Fibroblast of skin of scalp (primary cell): ENCODE measurements at places on chromosomes 1 and 21.

DNA sequence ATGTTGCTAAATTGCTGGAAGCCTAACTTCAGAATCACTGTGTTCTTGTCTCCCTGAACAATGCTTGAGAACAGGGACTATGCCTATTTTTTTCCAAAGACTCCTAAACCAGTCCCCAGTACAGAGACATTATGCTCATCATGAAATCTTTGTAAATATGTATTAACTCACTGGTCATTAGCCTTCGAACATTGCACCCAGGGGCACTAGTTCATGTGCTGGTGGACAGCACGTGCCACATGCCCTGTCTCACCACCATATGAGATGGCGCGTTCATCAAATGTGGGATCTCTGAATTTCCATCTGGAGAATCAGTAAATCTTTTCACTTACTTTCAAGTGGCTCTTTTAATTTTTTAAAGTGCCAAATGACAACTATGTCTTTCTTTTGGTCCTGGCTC, 11.0 kb upstream of the ATP1A1 start:
- no peak for DNase-seq

- DNase-seq = no peak
Measured at GRCh38 chr1:76065270-76065669, 9.3 kb upstream of the ST6GALNAC3 start.

DNA sequence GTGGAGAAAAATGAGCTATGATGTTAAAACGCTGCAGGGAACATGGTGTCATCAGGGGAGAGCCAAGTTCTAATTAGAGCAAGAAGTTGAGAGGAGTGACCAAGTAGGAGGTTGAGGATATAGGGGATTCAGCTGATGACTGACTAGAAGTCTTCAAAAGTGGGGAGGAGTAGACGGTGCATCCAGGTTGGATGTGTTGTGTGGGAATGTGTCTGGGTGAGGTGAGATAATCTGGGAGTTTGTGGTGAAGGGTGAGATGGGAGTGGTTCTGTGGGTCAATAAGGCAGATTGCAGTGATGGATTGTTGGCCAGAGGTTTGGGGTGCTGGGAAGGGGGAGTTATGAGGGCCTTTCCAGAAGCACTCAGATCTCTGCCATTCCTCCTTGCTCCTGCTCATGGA, 72.0 kb upstream of the IRF2BP2 start:
- DNase-seq = no peak

DNA sequence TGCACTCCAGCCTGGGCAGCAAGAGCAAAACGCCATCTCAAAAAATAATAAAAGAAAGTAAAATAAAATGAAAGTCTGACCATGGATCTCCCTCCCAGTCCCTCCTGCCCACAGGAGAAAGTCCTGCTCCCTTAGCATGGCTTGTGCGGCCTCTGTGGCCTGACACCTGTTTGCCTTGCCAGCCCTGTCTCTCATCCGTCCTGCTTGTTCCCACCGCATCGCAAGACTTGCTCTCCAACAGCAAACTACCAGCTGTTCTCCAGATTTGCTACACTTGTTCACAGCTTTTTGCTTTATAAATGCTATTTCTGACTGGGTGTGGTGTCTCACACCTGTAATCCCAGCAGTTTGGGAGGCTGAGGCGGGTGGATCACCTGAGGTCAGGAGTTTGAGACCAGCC, 2.7 kb downstream of the ETV3L start:
- DNase-seq = no peak

GRCh38 chr1:180507795-180508724, 5.7 kb upstream of the ACBD6 start:
- DNase-seq = peak; percentile 47

GRCh38 chr21:36735201-36735515, 36.2 kb downstream of the SIM2 start:
- DNase-seq = no peak

DNA sequence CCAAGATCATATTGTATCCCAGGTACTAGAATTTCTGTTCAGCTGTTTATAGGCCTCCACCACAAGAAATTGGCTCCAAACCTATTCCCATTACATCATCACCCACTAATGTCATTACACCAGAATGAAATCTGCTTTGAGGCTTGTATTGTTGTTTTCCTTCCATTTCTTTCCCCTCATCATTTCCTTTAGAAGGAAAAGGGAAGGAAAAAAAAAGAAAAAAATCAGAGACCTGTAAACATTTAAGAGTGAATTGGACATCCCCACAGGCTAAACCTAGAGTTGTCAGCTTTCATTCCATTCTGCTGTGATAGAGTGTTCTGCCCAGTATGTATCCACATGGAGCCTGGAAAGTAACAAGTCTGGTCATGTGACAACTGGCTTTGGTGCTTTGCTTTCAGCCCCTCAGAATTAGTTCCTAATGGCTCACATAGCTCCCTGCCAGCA, 44.6 kb downstream of the NFYC start:
- DNase-seq = peak; percentile 62

GRCh38 chr1:174217248-174217647, 57.9 kb downstream of the RABGAP1L start:
- no peak for DNase-seq

DNA sequence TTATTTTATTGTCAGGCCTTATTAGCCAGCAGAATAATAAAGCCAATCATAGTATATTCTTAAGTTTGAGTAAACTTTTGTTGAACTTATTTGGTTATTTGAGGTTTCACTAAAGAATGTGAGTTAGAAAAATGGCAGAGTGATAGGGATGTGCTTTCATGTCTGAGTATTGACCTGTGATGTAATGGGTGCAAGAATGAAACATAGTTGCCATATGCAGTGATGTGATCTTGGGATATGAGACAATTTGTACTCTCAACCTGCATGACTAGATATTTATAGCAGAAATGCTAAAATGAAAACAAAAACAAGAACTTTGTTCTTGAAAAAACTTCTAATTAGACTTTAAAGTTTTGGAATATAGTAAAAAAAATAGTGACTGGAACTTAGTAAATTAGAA, 97.9 kb downstream of the DISP1 start:
- no peak for DNase-seq

GRCh38 chr1:119635811-119636390, 12.2 kb downstream of the ZNF697 start:
- DNase-seq = no peak

DNA sequence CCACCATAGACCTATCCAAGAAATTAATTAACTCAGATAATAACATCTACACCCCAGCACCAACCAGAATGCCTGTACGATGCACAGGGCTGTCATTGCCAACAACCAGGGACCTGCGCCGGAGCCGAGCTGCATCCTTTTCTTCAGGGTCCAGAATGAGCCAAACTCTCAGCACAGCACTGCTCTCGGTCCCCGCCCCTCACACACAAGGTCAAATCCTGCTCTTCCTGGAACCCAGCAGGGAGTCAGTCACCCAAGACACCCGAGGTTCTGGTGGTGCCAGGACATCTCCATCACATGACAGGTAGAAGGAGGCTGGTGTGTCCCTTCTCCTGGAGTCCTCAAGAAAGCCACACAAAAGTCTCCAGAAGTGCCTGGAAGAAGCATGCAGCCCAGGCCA, 31.9 kb downstream of the NPHP4 start:
- no peak for DNase-seq

DNA sequence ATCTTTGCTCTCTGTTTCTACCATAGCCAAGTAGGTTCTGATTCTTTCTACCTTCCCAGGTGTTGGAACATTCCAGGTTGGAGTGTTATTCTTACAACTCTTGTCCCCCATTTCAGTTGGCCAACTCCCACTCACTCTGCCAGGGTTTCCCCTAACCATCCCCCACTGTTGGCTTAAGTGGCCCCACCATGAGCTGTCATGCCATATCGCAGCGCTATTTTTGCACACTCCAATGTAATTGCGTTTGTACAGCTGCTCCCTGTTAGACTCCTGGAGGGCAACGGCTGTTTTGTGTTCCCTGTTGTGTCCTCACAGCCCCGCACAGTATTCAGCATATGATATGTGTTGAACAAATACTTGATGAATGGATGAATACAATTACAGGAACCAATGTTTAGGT, 117.7 kb upstream of the ETS2 start:
- no peak for DNase-seq

DNA sequence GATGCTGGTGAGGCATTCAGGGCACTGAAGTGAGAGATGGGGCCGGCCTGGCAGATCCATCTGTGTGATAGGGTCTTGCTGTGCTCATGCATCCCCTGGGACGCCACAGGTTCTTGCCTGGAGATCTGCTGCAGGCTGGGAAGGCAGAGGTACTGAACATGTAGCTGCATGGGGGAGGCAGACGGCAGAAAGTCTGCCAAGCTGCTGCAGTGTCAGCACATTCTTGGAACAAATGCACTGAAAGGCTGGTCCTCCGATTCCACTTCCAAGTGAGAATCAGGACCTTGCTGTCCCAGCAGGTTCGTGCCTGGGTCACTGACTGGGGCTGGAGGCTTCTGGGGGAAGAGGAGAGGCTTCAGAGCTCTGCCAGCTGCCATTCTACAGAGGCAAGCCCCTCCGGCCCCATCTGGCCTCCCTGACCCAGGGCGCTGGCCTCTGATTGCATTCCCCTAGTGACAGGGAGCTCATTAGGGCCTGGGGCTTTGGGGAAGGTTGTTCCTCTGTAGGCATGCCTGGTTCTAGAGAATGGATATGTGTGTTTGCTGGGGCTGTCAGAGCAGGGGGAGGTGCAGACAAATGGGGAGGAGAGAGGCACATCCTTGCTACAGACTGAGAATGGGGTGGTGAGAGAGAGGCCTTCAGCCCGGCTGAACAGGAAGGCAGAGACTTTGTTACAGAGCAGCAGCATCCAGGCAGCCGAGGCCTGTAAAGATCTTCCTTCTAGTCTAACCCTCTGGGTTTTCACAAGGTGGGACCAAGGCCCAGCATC, 174.0 kb downstream of the TRABD2B start:
- no peak for DNase-seq

GRCh38 chr1:84301004-84301784, at the start of gene SAMD13:
TSS of gene SAMD13 (plus strand) at chr1:84301708. CDS start at chr1:84303235, 1,527 bp downstream.
- peak; percentile 57 for DNase-seq

- no peak for DNase-seq
Measured at GRCh38 chr1:64745986-64746940, 1.4 kb downstream of the RAVER2 start.

GRCh38 chr1:34929497-34929852, at the start of gene DLGAP3:
TSS of gene DLGAP3 (minus strand) at chr1:34929650. CDS start at chr1:34905383, 24,267 bp downstream.
- DNase-seq = peak; percentile 8

GRCh38 chr1:51253691-51254090, 17.6 kb downstream of the RNF11 start:
- DNase-seq = peak; percentile 39

DNA sequence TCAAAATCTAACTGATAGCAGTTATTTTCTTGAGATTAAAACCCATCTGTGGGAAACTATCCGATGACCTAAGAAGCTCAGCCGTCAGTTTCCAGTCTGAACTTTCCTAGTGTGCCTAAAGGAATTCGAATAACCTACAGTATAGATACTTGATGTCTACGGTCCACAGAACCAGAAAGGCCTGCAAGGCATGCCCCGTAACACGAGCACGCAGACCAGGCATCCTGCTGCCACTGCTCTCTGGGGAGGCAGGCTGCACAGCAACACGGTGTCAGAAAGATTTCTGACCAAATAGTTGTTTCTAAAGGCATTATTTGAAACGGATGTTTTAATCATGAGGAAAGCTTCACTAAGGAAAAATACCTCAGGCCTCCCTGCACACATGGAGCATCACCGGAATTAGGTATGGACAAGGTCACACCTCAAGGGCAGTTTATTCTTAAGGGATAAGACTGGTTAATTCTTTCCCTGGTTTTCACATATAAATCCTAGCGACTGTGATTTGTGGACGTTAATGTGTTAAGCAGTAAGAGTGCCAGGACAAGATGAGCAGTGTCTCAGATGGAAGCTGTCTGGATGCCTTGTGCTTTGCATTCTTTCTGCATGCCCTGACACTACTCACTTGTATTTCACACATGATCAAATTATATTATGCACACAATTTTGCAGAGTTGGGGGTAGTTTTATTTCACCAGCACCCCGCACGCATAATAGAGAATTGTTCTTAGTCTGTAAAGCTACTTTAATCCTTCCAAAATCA, 49.0 kb upstream of the NADK start:
- DNase-seq = peak; percentile 33

- no peak for DNase-seq
Measured at GRCh38 chr1:202249846-202250245, 56.2 kb downstream of the LGR6 start.

- peak; percentile 42 for DNase-seq
Measured at GRCh38 chr1:44030605-44031251, 534 bp downstream of the SLC6A9 start.

- no peak for DNase-seq
Measured at GRCh38 chr21:29669416-29669815, 270.4 kb downstream of the GRIK1 start.

DNA sequence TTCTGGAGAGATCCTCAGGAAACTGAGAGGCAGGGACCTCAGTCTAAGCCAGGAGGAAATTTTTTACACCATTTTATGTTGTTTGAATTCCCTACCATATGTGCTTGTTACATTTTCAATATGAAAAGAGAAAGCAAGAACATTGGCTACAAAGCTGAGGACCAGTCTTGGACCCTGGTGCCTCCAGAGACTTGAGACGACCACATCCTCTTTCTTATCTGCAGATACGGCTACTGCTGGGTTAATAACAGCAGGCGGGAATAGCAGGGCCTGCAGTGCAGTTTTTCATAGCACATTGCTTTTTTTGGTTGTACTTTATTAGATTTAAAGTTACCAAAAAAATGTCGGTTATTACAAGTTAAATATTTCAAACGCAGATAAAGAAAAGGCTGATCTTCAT, 3.9 kb downstream of the KDM4A start:
- no peak for DNase-seq

DNA sequence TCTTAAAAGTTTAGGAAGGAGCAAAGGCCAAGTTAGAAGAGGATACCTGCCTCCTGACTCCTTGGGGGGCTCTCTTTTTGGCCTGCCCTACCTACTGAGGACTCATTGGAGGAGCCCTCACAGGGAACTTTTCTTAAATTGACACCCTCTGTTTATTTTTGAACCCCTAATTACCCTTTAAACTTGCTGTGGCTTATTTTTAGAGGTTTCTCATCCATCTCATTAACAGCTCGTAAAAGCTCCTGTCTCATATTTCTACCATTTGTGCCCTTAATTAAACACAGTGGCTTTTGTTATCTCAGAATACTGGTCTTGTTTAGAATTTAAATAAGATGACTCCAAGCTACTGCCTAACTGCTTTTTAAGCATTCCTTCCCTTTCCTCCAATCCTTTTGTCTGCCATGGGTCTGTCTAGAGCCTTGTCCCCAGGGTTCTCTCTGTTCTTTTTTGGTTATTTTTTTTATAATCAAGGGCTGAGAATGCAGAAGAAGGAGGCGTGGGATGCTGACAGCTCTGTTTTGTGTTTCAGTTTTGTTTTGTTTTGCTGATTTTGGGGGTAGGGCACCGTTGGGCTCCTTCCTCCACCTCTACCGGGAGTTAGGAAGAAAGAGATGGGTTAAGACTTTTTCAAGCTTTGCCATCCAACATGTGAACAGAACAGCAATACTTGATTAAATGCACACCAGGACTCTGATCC, 78.0 kb downstream of the SYT6 start:
- DNase-seq = no peak

GRCh38 chr21:41031701-41032220, 136.2 kb upstream of the BACE2 start:
- no peak for DNase-seq

GRCh38 chr1:30579580-30579979, 143.8 kb downstream of the MATN1 start:
- no peak for DNase-seq

GRCh38 chr1:18062185-18062584, 45.4 kb upstream of the IGSF21 start:
- no peak for DNase-seq

GRCh38 chr1:160112357-160112756, 3.2 kb upstream of the ATP1A2 start:
- no peak for DNase-seq

GRCh38 chr1:60867782-60868181, 214.6 kb upstream of the NFIA start:
- no peak for DNase-seq
